Posterior cingulate gyrus (tissue), 11 donors: ENCODE measurements at places on chromosomes 12 and 14.

- DNase-seq: no peak
Observed at GRCh38 chr12:106345746-106346145, 11.8 kb upstream of the POLR3B start.

GRCh38 chr12:90280564-90281058 is 572.0 kb upstream of the ATP2B1 start:
- DNase-seq: no peak

DNA sequence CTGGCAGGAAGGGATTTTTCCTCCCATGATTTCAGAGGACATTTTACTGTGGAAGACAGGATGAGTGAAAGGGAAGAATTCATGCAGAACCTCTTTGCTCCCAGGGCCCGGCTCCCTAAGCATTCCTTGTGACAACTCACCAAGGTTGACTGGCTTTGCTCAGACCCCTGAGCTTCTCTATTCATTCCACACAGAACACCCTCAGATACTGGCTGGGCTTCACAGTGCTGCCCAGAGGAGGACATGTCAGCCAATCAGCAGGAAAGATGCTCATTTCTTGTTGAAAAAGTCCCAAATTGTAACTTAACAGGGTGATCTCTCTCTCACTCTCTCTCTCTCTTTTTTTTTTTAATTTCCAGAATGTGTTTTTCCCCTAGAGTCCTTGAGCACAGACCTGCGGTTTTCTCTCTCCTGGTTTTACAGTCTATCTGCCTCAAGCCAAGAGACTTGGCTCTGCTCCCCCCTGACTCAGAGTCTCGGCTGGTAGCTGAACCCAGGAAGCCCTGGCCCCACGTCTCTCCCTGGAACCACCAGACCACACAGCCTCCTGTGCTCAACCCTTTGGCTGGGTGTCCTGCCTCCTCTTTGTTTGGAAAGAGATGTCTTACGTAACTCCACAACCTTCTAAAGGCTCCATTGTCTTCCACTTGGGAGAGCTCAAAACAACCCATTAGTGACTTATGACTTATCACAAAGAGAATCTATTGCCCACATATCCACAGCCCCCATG is 43.9 kb downstream of the SSPN start:
- DNase-seq: peak; percentile 66

DNA sequence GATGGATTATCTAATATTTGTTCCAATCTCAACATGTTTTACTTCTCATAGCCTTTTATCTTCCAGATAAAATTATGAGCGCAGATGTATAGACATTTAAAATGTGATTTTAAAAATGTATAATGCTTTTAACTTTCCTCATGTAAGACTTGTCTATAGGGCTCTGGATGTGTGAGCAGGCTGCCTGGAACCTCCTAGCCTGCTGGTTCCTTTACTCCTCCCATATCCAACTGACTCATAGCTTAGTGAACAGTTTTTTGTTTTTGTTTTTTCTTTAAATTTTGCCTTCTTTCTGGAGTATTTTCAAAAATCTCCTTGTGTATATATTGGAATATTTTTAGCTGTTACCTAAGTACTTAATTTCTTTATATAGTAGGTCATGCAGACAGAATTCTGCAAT is 115.4 kb downstream of the PDE3A start:
- no peak for DNase-seq

DNA sequence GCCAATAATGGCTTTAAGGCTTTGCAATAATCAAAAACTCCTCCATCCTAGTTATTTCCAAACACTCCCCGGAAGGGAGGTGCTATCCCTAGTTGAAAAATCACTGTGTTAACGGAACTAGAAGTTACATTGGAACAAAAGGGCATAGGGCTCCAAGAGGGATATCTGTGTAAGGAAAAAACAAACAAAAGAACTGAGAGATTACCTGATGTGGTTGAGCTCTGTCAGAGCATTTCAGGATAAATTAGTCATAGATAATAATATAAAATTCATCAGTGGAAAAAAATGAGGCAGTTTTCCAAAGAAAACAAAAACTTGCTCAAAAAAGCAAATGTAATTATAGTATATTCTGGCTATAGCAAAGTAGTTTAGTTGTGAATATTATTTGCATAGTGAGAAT is 27.4 kb upstream of the PAPLN start:
- DNase-seq: no peak

DNA sequence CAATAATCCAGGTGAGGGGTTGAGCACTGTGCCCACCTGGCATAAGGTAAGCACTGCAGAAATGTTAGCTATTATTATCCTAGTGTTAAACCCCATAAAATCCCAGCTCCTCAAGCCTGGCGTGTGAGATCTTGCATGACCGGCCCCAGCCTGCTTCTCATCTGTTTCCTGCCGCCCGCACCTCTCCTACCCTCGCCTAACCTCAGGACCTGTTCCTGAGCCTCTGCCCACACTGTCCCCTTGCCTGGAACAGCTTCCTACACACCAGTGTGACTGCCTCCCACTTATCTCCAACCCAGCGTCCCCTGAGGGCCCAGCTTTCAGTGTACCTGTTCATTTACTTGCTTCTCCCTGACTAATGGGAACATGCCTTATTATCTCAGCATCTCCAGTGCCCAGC is 24.7 kb downstream of the ISCA2 start:
- DNase-seq: no peak
